Hematopoietic multipotent progenitor cell treated with erythropoietin and hydrocortisone succinate and interleukin-3 and kit ligand, for 8 days (in vitro differentiated cells): ENCODE measurements at places on chromosomes 2 and 18.

DNA sequence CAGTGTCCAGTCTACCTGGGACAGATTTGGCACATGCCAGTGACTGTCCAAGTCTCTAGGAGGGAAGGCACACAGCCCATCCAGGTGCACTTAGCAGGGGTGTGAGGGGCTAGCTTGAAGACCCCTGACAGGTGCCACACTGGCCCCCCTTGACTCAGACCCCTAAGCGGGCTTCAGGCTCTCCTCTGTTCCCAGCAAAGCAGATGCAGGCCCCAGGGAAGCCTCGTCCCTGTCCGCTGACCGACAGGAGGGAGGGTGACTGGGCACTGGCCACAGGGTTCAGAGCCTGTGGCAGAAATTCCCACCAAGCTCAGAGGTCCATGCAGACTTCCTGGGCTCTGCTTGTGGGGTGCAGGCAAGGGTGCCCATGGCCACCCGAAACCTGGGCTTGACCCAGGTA, 239.8 kb upstream of the MYT1L start:
- DNase-seq: no peak

GRCh38 chr18:48542513-48543181, 3.8 kb downstream of the CTIF start:
- no peak for DNase-seq

DNA sequence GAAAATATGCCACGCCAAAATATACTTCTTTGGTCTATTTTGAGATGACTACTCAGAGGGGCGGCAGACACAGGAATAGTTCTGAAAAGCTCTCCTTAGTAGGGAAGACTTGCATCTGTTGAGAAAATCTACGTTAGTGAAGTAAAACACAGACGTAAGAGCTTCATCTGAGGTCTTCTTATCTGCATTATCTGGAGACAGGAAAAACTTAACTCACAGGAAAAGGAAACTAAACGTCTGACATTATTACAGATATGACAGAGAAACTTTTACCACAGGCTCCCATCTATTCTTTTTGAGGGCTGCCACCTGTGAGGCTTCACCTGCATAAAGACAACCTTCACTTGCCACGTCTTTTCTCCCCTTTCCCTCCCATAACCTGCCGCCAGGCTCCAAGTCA, 1295.7 kb downstream of the LRP1B start:
- DNase-seq: no peak

GRCh38 chr2:222753251-222753824, 81.9 kb downstream of the MOGAT1 start:
- DNase-seq: no peak

- DNase-seq: no peak
Observed at GRCh38 chr2:86081724-86082123, 24.0 kb downstream of the POLR1A start.

DNA sequence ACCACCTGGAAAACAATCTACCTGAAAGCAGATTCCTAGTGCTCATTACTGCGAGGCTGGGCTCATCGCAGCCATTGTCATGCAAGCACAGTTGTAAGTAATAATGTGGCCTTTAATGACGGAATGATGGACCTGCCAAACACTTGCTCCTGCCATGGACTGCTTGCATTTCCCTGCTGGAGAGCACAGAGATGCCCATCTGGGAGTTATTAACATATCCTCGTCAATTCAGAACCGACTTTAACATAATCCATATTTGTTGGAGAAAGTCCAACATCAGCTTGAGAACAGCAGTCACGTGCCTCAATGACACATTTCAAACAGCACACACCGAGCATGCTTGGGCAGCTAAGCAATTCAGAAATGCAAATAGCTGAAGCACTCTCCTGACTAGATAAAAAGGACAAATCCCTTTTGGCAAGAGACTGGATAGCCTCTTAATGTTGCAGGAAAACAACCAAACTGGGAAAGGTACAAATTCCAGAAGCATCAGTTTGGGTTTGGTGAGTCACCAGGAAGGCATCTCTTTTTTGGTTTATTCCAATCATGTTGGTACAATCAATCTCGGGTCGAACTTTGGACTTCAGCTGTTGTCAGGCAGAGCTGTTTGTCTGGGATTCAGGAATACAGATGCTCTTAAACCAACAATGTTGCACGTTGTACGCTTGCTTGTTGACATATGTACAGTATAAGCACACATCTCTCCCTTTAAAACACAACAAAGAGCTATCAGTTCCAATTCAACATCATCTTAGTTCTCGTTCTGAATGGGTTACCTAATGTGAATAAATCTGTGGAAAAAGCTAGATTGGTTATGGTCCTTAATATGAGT, 395.8 kb downstream of the LNPK start:
- DNase-seq: no peak

- DNase-seq: no peak
Observed at GRCh38 chr2:179442206-179442605, 177.6 kb upstream of the SESTD1 start.

- DNase-seq: no peak
Observed at GRCh38 chr18:37253394-37254235, 312.0 kb downstream of the CELF4 start.

- no peak for DNase-seq
Observed at GRCh38 chr2:175981551-175981950, 20.5 kb downstream of the LNPK start.

DNA sequence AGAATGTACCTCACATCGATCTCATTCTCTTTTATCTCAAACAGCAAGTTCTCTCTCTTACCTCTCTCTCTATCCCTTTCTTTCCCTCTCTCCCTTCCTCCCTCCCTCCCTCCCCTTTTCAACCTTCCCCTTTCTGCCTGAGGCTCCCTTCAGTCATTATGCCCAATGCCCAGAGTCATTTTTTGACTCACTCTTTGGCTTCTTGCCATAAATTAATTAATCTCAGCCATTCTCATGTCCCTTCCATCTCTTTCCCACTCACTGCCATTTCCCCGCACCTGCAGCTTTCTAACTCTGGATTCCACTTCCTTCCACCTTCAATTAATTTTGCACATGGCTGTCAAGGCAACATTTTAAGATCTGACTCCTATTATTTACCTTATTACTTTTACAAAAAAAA, 60.1 kb downstream of the EVA1A start:
- DNase-seq: no peak

GRCh38 chr18:78625847-78626246, 353.8 kb upstream of the SALL3 start:
- DNase-seq: no peak

GRCh38 chr2:241925277-241925676, 55.7 kb downstream of the RTP5 start:
- no peak for DNase-seq

- no peak for DNase-seq
Observed at GRCh38 chr2:43370146-43370545, 143.7 kb upstream of the ZFP36L2 start.

GRCh38 chr2:7108792-7109532, 191.8 kb downstream of the RNF144A start:
- DNase-seq: no peak

GRCh38 chr18:48640566-48641270, 101.9 kb downstream of the CTIF start:
- DNase-seq: no peak

DNA sequence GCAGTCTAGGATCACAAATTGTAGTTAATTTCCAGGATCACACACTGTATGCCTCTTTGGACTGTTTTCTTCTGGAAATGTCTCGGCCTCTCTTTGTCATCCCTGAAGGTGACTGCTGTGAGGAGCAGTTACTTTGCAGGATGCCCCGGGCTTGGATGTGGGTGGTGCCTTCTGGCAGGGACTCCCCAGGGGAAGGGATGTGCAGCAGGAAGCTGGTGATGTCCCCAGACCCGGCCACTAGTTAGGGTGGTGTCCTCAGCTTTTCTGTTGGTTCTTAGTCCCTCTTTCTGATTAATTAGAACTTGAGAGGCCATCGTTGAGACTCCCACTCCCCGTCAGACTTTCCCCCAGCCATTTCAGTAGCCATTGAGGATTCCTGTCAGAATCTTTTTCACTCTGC, 286.6 kb upstream of the HDAC4 start:
- no peak for DNase-seq

GRCh38 chr2:13666582-13667414, 950.1 kb downstream of the TRIB2 start:
- no peak for DNase-seq

GRCh38 chr2:32627441-32627813, 423 bp upstream of the TTC27 start:
- peak; percentile 41 for DNase-seq

DNA sequence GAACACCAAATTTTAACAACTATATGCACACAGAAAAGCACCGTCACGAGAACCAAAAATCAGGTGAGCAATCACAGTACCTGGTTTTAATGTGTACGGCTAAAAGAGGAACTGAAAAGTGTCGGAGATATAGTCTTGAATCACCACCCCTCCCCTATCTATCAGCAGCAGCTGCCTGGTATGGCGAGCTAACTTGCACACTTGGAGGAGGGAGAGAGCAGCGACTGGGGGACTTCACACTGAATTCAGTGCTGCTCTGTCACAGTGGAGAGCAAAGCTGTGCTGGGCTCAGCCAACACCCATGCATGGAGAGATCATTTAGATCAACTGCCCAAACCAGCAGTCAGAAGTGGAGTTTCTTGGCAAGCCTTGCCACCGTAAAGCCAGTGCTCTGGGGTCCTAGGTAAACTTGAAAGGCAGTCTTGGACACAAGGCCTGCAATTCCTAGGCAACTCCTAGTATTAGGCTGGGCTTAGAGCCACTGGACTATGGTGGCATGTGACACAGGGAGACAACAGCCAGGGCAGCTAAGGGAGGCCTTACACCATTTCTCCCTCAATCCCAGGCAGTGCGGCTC, 89.2 kb upstream of the CD226 start:
- DNase-seq: peak; percentile 80

GRCh38 chr2:77578354-77578753, 56.2 kb upstream of the LRRTM4 start:
- DNase-seq: no peak

- no peak for DNase-seq
Observed at GRCh38 chr2:225512876-225513540, 113.5 kb downstream of the NYAP2 start.

DNA sequence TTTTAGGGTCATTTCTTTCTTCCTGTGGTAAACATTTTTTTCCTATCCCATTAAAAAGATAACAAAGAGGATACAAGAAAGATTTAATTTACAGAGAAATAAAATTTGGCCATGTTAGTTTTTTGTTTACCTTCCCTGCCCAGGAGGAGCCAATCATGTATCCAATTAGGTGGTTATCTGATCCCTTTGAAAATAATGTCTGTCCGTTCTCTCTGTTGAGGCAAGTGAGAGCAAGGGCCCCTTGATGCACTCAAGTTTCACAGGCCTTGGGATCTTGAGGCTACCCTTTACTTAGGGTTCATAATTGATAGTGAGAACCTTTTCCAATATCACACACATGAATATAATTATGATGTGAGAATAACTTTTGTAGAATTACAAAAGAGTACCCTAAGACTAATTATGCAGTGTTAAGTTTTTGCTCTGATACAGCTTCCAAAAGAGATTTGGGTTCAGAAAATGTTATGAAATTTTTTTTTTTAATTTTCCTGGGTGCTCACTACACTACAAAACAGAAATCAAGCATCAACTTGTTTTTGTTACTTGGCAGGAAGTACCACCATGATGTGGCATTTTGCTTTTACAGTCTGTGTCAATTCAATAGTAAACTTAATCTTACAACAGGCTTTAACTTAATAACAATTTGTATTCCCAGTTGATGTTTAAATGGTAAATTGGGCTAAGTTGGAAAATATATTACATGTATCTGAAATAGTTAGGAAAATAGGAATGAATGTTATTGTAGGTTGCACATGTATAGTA, 42.0 kb downstream of the AFTPH start:
- DNase-seq: no peak

DNA sequence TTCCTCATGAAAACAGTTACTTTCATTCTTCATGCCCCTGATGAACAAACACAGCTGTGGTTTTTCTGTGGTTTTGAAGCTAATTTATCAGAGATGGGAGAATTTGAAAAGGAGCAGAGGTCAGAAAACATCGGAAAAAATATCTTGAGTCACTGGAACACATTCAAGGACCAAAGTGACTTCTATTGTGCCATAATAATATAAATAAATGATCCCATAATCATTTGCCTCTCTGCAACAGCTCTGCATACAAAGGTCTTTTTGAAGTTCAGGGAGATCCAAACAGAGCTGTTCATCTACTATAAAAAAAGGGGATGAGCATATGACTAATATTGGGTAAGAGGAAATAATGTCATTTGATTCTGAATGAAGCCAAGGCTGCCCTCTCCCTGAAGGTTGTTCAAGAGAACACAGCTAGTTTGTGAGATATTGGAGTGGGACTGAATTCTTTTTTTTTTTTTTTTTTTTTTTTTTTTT, 201.3 kb upstream of the GALNT5 start:
- no peak for DNase-seq

- no peak for DNase-seq
Observed at GRCh38 chr18:26190506-26190905, 35.7 kb upstream of the TAF4B start.

GRCh38 chr2:111694700-111695101, 189.3 kb downstream of the ANAPC1 start:
- DNase-seq: peak; percentile 76

DNA sequence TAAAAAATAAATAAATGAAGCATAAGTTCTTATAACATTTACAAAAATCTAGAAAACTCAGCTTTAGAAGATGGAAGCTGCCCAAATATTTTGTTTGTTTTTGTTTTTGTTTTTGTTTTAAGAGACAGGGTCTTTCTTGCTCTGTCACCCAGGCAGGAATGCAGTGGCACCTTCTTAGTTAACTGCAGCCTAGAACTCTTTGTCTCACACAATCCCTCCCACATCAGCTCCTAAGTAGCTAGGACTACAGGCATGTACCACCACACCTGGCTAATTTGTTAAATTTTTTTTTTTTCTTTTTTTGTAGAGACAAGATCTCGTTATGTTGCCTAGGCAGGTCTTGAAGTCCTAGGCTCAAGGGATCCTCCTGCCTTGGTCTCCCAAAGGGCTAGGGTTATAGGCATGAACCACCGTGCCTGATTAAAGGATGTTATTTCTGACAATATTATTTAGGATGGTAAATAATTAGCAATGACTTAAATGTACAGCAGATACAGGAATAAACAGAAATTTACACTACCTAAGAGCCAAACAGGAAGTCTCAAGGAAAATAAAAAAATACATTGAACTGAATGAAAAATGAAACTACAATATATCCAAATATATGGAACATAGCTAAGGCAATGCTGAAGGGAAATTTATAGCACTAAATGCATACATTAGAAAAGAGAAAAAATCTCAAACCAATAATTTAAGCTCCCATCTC, 17.2 kb downstream of the SESTD1 start:
- DNase-seq: no peak

DNA sequence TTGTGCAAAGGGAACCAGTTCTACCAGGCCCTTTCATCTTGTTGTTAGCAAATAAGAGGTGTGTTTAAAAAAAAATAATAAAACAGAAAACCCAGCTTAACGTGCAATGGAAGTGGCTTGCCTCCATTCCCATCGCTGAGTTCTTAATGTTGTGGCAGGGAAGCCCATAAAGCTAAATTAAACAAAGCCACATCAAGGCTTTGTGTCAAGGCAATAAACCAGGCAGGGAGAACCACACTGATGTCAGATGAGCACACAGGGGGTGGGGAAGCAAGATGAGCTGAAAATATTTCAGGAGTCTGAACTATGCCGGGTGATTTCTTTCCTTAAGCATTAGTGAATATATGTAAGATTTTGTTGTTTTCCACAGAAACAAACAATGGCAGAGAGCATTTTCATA, 73.5 kb downstream of the PHLPP1 start:
- DNase-seq: no peak
